ENCODE measurements at places on chromosomes 5 and 9. TPM values are rescaled to one million over a fixed set of nuclear protein-coding genes. Genes with fewer than 3 reads are reported as not detected.

Gene NKD2
- total RNA-seq, result 0.37 TPM

Gene UNC5A
- not detected for total RNA-seq

- DNase-seq, result no peak
Observed at GRCh38 chr5:160685695-160686094, 166.3 kb downstream of the ATP10B start.

- DNase-seq, result no peak
Observed at GRCh38 chr5:11222169-11222568, 461.1 kb upstream of the DAP start.

DNA sequence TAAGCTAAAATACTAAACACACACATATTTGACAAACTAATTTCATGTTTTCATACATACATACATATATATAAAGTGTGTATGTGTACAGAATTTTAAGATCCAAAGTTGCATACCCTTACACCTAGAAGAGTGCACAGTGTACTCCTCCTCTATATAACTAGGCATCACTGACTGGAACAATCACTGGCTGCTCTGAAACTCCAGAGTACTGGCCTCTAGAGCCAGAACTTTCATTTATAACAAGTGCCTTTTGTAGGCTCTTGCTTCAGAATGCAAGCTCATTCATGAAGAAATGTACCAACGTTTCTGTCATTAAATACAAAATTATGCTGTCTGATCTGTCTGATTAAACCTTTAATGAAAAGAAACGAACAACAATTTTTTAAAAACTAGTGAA is 4.0 kb downstream of the LEAP2 start:
- DNase-seq, result no peak

Measured in SJSA1 (cell line).